ENCODE measurements at places on chromosomes 3 and 15. TPM values are rescaled to one million over a fixed set of nuclear protein-coding genes. Genes with fewer than 3 reads are reported as not detected.
A peak's percentile ranks its signal among the peaks of the same experiment; 100 is the strongest.

The CSTA gene
- polyA plus RNA-seq = 0.32 TPM

The P2RY12 gene
- polyA plus RNA-seq = 1.1 TPM

The IQCH gene
- polyA plus RNA-seq = 10.0 TPM

The ABHD2 gene
- 34.5 TPM for polyA plus RNA-seq

The ZBTB47 gene
- 12.7 TPM for polyA plus RNA-seq

The TTLL13 gene
- 0.45 TPM for polyA plus RNA-seq

The GOLGA8J gene
- polyA plus RNA-seq = 2.9 TPM

DNA sequence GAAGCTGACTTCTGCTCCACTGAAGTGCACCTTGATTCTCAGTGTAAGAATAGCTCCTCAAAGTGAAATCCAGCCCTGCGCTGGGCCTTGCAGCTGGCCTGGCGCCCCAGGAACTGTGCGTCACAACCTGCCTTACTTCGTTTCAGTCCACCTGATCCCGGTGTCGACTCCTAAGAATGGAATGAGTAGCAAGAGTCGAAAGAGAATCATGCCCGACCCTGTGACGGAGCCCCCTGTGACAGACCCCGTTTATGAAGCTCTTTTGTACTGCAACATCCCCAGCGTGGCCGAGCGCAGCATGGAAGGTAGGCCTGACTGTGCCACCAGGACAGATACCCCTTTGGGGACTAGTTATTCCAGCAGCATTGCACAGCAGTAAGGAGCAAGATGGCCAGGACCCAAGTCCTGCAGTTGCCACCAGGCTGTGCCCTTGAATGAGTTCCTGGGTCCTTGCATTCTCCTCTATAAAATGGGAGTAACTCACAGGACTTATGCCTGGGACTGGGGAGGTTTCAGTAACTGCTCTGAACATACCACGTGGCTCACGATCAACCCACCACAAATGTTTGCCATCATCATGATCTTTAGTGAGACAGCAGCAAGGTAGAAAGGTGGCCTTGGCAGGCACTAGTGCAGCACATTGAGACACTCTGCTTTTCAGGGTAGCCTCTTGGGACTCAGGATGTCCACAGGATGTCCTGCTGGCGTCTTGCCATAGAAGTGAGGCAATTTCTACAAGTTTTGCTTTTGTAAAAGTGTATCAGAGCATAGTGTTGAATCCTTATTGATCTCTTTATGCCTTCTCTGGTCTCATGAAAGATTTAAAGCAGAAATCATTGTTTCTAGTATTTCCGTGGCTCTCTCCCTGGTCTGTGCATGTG is 46.8 kb downstream of the PXYLP1 start:
- no peak for DNase-seq

- no peak for DNase-seq
Observed at GRCh38 chr3:19485267-19485666, 337.0 kb downstream of the KCNH8 start.

DNA sequence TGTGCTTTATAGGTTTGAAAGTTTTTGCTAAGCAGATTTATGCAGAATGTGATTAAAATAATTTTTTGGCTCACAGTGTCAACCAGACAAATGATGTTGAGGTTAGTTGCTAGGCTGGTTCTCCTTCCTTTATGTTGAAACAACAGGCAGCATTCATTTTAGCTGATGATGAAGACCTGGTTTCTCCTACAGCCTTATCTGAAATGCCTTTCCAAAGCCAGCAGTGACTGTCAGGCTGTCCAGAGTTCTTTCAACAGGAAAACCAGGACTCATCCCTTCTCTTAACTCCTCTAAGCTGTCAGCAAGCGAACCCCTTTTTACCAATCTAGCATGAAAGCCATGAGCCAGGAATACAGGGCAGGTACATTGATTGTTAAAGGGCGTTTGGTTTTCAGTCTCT is 84.1 kb downstream of the ZNF609 start:
- no peak for DNase-seq

- DNase-seq = no peak
Observed at GRCh38 chr3:53817809-53818208, 28.4 kb downstream of the CHDH start.

GRCh38 chr3:83625261-83625660 is 1333.5 kb upstream of the CADM2 start:
- DNase-seq = no peak

DNA sequence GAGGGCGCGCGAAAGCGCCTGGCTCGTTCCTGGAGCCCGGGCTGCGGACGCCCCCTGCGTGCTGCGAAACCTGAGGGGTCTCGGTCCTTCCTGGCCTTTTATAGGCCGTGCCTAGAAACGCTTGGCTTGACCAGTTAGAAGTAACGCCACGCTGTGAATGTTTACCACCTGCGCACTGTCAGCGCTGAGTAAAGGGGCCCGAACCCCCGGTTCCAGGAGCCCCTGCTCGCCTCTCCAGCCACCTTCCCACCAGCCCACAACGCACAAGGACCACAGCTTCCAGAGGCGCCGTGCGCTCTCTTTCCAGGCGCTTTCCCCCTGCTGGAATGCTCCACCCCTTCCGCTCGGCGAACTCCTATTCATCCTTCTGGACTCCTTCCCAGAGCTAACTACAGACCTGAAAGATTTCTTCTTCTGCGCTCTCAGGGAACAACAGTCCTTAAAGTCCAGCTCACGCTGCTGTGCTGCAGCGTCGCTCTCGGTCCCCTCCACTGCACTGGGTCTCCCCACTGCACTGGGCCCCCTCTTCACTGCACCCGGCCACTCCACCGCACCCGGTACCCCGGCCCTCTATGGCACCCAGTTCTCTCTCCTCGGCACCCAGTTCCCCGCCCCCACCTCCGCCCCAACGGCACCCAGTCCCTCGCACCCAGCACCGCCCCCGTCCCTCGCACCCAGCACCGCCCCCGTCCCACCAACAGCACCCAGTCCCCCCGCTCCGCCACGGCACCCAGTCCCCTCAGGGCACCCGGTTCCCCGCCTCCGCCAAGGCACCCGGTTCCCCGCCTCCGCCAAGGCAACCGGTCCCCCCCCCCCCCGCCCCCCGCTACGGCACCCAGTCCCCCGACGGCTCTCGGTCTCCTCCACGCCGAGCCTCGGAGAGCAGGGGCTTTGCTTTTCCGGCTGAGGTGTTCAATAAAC is 69.8 kb downstream of the SQOR start:
- no peak for DNase-seq

DNA sequence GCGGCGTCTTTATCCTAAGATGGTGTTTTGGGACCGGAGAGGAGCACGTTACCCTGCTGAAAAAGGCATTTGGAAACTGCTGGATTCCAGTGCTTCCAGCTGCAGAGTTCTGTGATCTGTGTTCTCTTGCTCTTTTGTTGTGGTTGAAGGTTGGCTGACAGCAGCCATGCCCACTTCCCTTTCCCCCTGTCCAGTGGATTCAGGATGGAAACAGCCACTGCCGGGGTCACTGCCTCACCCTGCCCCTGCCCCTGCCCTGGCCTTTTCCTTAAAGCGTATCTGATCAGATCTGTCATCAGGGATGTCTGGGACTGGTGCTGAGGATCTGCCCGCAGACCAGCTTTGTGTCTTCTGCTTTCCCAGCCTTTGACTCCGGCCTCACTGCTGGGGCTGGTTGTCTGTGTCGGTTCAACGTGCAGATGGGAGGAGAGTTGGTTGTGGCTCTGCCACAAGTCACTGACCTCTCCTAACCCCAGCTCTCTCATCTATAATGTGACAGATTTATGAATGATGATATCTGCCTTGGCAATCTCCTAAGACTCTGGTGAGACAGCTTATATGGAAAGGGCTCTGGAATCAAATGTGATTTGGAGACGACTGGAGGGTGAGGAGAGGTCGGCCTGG is 219.4 kb upstream of the BHLHE40 start:
- no peak for DNase-seq

DNA sequence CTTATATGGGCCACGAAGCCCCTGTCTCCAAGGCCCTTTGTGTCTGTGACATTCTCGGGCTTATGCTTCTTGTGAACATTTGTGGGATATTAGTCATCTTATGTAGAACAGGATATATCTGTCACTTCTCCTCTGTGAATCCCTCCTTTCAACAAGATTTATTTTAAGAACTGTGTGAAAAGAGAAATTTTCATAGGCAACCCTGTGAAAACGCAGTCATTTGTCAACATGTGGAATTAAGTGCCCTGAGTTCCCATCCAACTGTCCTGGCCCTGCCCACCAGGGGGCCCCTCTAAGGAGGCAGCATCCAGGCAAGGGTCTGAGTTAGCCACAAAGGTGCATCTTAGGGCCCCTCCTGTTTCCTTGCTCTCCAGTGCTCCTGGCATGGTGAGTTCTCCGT is 76.8 kb upstream of the CHRNA7 start:
- DNase-seq = no peak

- peak; percentile 46 for DNase-seq
Observed at GRCh38 chr15:68650901-68651709, 72.3 kb downstream of the CORO2B start.

DNA sequence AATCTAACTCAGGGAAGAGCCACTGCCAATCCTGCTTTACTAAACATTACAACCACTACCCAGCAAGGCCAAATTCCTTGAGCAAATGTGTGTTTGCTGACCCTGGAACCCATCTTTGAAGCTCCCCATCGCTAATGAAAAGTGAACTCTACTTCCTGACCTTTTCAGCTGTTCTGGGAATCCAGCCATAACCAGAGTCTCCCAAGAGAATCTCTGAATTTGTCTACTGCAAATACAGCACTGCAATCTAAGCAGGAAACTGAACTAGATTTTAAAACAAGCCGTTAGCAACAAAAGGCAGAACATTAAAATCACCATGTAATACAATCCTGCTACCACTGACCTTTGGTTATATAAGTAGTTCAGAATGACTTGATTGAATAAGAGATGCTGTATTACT is 309.2 kb downstream of the MAGI1 start:
- peak; percentile 70 for DNase-seq

DNA sequence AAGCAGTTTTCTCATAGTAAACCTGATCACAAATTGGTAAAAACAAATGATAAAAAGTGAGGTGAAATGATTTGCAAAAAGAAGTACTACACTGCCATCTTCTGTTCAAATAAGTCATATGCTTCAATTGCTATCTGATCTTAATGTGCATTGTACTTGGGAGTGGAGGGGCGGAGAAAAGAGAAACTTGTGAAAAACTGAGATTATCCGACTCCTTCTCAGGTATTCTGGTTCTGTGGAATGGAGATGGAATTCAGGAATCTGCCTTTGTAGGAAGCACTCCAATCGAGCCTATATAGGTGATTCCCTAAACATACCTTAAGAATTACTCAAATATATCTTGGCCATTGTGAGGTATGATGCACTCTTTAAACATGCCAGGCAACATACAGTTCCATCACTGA is 180.6 kb downstream of the CHL1 start:
- DNase-seq = no peak

- DNase-seq = no peak
Observed at GRCh38 chr3:82012775-82013174, 251.3 kb upstream of the GBE1 start.

GRCh38 chr3:66203275-66203674 is 17.5 kb upstream of the SLC25A26 start:
- DNase-seq = no peak

- peak; percentile 58 for DNase-seq
Observed at GRCh38 chr15:98651036-98651481, 2.7 kb downstream of the IGF1R start.

DNA sequence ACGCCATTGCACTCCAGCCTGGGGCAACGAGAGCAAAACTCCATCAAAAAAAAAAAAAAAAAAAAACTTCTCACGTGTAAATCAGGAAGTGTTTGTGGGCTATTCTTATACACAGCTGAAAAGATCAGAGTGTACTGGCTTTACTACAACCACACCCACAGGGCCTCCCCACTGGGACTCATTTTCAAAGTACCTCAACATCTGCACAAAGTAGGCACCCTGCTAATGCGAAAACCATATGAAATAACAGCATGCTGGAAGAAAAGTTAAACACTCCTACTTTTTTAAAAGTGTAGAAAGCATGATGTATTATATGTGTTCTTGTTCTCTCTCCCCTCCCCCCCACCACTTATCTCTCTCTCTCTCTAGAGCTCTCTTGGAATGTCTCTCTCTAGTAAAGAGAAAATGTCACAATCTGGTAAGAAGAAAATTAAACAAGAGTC is 11.1 kb downstream of the UACA start:
- DNase-seq = no peak

DNA sequence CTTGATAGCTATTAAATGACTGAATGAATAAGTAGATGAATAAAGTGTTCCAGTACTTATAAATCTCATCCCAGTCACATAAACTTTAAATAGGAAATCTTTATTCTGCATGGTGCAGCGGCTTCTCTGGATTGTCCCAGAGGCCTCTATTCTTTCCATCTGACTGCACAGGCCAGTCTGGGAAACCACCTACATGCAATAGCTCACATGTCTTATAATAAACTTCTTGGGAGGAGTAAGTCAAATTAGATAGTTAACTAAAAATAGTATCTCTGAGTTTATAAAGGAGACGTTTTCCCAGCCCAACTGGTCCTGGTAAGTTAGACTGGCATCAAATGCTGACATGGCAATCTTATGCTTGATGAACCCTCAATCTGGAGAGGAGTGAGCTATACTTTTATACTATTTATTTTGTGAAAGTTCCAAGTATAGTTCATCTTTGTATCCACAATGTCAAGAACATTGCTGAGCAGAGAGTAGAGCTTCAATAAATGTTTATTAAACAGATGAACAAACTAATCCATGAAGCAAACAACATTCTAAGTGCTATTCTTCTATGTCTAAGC is 417.6 kb downstream of the TIGIT start:
- no peak for DNase-seq

GRCh38 chr15:39942101-39942752 is 8.3 kb downstream of the EIF2AK4 start:
- DNase-seq = no peak

- no peak for DNase-seq
Observed at GRCh38 chr3:28322464-28322863, 26.1 kb upstream of the ZCWPW2 start.

- DNase-seq = no peak
Observed at GRCh38 chr3:167772992-167773391, 37.5 kb downstream of the SERPINI1 start.

Measured in left kidney (tissue), 8 donors.